ENCODE measurements at places on chromosomes 16 and 17. TPM values are rescaled to one million over a fixed set of nuclear protein-coding genes. Genes with fewer than 3 reads are reported as not detected.

ZNF23 gene
- total RNA-seq: 5.7 TPM

TBC1D3E gene
- total RNA-seq: not detected

METTL9 gene
- 97.1 TPM for total RNA-seq

SNAI3 gene
- 0.17 TPM for total RNA-seq

SHISA9 gene
- 0.07 TPM for total RNA-seq

KCNJ18 gene
- 0.07 TPM for total RNA-seq

All from A549 treated with AZD2906 at 1 μM for 4 hours (cell line).